ENCODE measurements at places on chromosomes 12 and 14.

- DNase-seq = no peak
These were observed 35.5 kb downstream of the CPSF6 start for GRCh38 chr12:69274861-69275260.

DNA sequence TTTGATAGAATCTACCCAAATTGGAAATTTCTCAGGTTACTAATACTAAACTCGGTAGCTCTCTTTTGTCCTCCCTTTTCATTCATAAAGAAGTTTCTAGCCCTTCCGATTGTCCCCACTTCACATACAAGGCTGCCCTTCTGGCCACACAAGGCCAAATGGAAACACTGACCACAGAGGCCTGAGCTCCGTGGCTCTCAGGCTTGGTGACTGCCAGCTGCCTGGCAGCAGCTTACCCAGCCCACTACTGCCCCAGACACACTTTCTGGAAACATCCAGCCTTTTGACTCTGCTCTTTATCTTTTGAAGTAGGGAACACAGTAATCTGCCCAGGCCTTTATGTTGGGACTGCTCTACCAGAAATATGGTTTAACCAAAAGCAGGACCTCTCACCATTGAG is 167.2 kb downstream of the GCH1 start:
- no peak for DNase-seq

GRCh38 chr14:65242732-65243134 is 140.4 kb upstream of the MAX start:
- no peak for DNase-seq

GRCh38 chr12:26195641-26196420 is 458 bp downstream of the SSPN start:
- DNase-seq = no peak

DNA sequence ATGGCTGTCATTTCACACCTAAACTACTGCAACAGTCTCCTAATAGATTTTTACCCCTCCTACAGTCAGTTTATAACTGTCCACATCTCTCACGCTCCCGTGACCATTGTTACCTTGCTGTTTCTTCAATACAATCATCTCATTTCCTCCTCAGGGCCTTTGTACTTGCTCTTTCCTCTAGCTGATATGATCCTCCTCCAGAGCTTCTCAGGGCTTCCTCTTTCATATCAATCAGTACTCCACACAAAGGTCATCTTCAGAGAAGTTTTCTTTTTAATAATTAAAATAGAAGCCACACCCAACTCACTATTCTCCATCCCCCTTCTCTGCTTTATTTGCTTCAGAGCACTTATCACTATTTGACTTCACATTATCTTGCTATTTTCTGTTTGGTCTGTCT is 508.2 kb downstream of the NELL2 start:
- no peak for DNase-seq

DNA sequence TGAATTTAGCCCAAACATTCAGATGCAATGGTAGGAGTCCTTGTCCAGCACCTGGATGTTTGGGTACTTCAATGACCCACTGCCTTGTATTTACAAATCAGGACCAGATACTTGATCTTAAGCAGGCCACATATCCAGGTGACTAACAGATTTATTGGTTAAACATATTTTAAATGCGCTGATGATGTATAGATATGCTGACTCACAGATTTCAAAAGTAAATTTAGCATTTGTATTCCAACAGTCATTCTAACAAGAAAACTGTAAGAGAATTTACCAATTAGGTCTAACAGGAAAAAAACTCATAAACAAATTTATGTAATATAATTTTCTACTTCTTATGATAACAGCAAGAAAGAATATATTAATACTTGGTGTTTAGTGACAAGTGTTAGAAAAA is 29.4 kb upstream of the MYF6 start:
- DNase-seq = no peak

- no peak for DNase-seq
These were observed 27.8 kb downstream of the SMCO2 start for GRCh38 chr12:27474344-27474743.

DNA sequence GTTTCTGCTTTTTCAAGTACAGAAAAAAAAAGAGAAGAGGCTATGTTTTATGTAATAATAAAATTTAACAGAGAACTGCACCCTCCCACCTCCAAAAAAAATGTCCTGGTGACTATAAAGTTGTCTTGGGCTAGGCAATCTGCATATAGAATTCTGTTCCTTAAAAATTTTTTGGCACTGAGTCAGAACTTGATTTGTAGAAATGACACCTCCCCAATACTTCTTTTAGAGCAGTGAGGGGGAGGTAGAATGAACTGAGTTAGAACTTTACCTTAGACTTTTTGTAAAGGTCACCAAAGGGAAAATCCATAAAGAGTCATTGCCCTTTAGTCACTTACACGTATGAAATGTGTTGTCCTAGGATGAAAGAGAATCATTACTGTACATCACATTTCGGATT is 80.0 kb downstream of the BTG1 start:
- DNase-seq = no peak

- no peak for DNase-seq
These were observed 197.8 kb upstream of the FRMD6 start for GRCh38 chr14:51453869-51454268.
